H1 (cell line): ENCODE measurements at places on chromosomes 7 and 10. TPM values are rescaled to one million over a fixed set of nuclear protein-coding genes. Genes with fewer than 3 reads are reported as not detected.
A peak's percentile ranks its signal among the peaks of the same experiment; 100 is the strongest.

DNA sequence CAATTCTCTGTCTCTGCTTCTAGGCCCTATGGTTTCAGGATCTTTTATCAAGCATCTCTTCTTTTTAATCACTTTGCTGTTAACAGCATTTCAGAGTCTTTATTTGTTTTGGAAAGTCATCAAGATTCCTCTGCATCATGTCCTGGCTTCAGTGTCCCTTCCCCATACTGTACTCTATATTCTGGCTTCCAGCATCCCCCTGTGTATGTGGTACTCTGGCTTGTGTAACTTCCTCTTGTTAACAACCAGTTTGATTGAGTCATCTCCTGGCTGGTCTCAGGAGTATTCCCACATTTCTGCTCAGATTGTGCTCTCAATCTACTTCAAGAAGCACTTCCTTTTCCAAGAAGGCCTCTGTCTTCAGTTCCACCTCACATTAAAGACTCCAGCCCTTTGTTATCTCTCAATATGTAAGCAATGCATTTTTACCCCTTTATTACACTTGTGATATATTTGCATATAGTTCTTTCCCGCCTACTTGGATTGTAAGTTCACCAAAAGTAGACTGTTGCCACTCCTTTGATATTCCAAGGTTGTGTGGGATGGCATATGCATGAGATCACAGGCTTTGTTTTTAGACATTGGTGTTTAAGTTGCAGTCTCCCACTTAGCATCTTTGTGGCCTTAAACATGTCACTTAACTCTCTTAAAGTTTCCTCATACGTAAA is 15.1 kb upstream of the ATE1 start:
- no peak for DNase-seq

DNA sequence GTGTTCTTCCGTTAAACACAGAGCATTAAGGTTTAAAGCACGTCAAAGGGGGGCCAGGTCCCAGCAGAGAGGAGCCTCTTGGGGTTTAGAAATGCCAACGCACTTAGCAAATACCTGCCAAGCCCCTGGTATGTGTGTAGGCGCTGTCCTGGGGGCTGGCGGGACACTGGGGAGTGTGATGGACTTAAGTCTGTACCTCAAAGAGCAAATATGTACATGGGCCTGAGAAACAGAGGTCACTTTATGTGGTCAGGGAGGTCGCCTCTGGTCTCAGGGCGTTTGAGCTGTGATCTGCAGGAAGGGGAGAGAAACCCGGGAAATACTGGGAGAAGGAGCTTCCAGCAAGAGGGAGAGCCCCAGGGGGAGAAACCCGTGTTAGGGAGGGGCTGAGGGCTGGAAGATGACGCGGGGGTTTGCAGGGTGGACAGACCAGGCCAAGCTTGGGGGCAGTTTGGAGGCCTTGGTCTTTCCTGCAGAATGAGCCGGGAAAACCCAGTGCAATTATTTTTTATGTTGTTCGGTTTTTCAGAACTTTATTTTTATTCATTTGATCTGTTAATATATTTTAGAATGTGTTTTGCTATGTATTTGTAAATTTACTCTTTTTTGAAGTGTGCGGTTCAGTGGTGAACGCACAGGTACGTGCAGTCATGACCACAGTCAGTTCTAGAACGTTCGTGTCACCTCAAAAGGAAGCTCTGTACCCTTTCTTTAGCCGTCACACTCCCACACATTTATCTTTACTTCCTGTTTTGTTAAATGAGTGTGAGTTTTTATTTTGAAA is 441.4 kb upstream of the FOXK1 start:
- DNase-seq: no peak

DNA sequence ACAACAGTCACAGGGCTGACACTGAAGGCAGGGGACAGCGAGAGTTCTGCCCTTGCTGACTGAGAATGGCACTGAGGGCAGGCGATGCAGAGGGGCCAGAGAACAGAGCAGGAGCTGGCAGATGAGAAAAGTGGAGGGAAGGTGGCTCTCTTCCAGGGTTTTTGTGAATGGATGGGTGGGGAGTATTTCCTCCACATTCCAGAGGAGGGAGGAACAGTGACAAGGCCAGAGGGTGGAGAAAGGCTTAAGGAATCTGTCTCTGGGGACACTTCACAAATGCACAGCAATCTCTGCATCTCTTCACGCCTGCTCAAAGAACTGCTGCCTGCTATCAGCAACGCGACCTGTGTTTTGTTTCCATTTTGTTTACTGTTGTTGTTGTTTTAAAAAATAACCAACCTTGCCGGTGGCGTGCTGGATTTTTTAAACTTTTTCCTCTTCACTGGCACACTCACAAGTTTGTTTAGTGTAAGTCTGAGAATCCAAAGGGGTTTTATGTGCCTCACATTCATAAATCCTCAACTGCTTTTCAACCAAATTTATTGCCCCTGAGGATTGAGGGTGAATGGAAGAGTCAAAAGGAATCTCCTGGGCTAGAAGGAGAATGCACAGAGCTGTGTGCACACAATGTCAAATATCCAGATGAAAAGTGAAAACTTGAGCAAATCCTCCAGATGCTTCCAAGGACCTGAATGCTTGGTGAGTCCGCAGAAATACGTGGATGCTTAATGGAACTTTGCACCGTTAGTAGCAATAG is 129.3 kb downstream of the GLI3 start:
- no peak for DNase-seq

- peak; percentile 82 for DNase-seq
These were observed 138.0 kb upstream of the MTPN start for GRCh38 chr7:136114966-136115762.

DNA sequence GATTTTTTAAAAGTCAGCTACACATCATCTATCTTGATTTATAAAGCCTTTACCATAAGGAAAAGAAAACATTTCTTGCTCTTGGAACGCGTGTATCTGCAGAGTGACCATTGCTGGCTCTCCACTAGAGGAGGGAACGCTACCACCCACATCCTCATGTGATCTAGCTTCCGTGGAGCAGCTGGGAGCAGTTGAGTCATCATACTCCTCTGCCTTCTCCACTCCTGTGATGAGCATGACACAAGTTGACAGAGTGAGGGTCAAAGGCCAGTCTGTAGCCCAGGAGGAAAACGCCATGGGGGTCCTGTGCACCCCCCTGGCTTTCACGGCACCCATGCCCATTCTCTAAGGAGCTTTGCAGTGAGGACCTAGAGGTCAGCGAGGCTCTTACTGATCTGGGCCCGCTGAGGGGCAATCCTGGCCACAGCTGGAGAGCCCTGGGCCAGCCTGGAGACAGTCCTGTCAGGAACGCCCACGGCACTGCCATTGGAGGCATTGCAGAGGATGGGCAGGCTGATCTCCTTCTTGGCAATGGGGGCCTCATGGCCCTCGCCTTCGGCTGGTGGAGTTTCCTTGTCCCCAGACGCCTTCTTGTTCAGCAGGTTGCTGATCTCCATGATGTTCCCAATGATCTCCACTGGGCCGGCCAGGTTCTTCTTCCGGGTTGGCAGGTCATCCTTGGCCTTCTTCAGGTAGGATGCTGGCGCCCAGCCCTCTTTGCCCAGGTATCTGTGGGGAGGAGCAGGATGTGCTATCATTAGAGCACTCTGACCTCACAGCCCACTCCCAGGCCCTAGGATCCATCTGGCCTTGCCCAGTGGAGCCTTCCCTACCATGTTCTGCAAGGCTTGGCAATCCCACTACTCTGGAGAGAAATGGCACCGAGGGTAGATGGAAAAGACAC is 119.2 kb downstream of the NEURL1 start:
- DNase-seq: no peak

- DNase-seq: no peak
These were observed 17.2 kb upstream of the CAMK2G start for GRCh38 chr10:73891540-73891939.

DNA sequence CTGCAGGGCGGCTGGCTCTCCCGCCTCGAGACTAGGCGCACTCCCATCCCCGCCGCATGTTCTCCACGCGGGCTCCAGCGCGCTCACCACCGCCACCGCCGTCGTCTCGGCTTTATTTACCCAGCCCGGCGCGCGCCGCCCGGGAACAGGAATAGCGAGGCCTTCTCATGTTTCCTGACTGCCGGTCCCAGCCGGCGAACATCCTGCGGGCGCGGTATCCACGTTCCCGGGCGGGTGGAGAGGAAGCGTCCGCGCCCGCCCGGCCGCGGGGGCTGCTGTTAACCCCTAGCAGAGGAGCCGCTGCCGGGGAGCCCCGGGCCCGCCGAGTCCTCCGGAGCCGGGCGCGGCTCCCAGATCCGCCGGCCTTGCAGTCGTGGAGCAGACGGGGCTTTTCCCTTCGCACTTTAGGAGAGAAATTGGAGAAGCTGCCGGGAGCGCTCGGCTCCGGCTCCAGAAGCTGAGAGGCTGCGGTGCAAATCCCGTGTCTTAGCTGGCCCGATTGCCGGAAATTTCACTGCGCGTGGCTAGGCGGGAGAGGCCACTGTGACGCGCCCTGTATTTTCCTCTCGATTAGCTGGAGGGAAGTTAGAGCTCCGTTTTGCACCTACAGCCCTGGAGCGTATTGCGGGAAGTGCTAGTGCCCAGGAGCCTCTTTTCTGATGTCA is at the start of gene MKX:
TSS of gene MKX (minus strand) at position 88 of the 665 bp plus-strand sequence. CDS start 2,404 bp downstream, outside the sequence.
- no peak for DNase-seq

DNA sequence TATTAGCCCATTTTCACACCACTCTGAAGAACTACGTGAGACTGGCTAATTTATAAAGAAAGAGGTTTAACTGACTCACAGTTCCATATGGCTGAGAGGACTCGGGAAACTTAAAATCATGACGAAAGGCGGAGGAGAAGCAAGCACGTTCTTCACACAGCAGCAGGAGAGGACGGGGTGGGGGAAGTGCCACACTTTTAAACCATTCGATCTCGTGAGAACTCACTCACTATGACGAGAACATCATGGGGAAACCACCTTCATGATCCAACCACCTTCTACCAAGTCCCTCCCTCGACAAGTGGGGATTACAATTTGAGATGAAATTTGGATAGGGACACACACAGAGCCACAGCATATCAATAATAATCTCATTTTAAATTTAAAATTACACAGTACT is 80.2 kb downstream of the VWDE start:
- DNase-seq: no peak

GRCh38 chr10:112454910-112455779 is 8.1 kb downstream of the VTI1A start:
- DNase-seq: no peak

GRCh38 chr7:15647309-15647708 is 39.2 kb downstream of the MEOX2 start:
- DNase-seq: no peak

- DNase-seq: no peak
These were observed 112.2 kb downstream of the ADARB2 start for GRCh38 chr10:1625079-1625478.

GRCh38 chr7:153835103-153835502 is 217.1 kb upstream of the DPP6 start:
- DNase-seq: no peak

DNA sequence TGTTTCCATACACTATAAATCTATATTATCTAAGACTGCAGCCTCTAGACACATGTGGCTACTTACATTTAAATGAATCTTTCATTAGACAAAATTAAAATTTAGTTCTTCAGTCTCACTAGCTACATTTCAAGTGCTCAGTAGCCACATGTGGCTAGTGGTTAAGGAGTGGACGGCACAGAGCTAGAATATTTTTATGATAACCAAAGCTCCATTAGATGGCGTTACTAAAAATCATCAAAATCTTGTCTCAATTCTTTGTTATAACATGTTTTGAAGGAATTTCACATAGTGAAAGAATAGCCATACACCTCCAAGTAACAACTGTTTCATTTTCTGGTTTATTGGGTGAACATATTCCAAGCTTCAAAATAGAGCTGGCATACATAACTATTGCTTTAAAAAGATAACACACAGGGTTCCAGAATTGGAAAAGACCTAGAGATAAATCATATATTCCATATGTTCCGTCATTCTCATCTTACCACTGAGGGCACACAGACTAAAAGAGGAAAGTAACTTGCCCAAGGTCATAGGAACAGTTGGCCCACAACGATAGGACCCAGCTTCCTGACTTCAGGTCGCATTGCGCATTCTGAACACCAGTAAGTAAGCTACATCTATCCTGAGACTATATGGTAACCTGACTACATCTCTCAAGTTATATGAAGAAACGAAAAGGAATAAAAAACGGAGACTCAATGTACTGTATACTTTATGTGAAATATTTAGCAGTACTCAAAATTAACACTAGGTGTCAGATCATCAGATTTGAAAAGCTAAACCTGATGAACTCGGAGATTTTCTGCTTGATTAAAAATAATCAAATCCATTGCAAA is 66.6 kb downstream of the CAV1 start:
- DNase-seq: no peak

DNA sequence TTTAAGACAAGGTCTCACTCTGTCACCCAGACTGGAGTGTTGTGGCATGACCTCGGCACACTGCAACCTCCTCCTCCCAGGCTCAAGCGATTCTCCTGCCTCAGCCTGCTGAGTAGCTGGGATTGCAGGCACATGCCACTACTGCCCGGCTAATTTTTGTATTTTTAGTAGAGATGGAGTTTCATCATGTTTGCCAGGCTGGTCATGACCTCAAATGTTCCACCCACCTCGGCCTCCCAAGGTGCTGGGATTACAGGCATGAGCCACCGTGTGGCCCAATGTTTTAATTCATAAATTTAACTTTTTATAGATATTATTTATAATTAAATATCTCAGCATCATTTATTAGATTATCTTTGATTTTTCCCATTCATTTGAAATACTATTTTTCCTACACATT is 658.0 kb upstream of the NRG3 start:
- DNase-seq: no peak

- no peak for DNase-seq
These were observed 891.9 kb upstream of the MBL2 start for GRCh38 chr10:53664282-53665019.

GRCh38 chr10:50498465-50498864 is 125.3 kb downstream of the SGMS1 start:
- no peak for DNase-seq

- no peak for DNase-seq
These were observed 102.3 kb downstream of the SORBS1 start for GRCh38 chr10:95458871-95459270.

- DNase-seq: no peak
These were observed 217.9 kb downstream of the SKAP2 start for GRCh38 chr7:26646336-26647048.

GRCh38 chr10:120365872-120366271 is 91.2 kb upstream of the PLPP4 start:
- DNase-seq: no peak

- no peak for DNase-seq
These were observed 52.2 kb downstream of the CUBN start for GRCh38 chr10:17077346-17077781.

- DNase-seq: no peak
These were observed 93.9 kb upstream of the VIPR2 start for GRCh38 chr7:159238541-159238940.

DNA sequence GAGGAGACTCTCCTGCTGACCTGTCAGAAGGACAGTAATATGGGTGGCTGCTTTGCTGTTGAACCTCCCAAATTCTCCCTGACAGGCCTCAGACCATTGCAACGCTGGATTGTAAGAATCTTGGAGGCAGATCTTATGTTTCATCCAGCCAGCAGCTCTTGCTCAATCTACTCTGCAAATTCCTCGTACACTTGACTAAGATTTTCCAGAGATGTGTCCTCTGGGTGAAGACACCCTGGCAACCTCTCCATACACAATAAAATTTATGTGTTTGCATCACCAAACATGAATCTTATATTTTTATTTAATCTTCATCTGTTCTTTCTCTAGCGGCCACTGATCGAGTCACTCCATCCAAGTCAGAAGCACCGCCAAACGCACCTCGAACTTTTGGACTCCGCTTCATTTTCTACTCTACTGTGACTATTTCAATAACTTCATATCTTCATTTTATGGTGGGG is 623.1 kb downstream of the ACTR3B start:
- DNase-seq: no peak

ZNF117 gene
- total RNA-seq: 10.2 and 13.0 TPM in 2 replicates

PTER gene
- 5.6 and 7.8 TPM in 2 replicates for total RNA-seq

OR2A12 gene
- total RNA-seq: not detected in 2 replicates

NT5C3A gene
- 22.7 and 23.0 TPM in 2 replicates for total RNA-seq

FAM13C gene
- total RNA-seq: 0.23 and 0.56 TPM in 2 replicates

PDE6C gene
- not detected in 2 replicates for total RNA-seq

GHRHR gene
- total RNA-seq: 6.1 and 6.5 TPM in 2 replicates

BHLHA15 gene
- total RNA-seq: 2.7 and 3.5 TPM in 2 replicates
